ENCODE measurements at places on chromosomes 1 and 21.

- DNase-seq: no peak
Measured at GRCh38 chr1:152756872-152757271, 953 bp upstream of the KPRP start.

GRCh38 chr1:230414694-230415093, 11.4 kb downstream of the PGBD5 start:
- DNase-seq: no peak

- DNase-seq: no peak
Measured at GRCh38 chr1:218433744-218434143, 88.6 kb downstream of the TGFB2 start.

DNA sequence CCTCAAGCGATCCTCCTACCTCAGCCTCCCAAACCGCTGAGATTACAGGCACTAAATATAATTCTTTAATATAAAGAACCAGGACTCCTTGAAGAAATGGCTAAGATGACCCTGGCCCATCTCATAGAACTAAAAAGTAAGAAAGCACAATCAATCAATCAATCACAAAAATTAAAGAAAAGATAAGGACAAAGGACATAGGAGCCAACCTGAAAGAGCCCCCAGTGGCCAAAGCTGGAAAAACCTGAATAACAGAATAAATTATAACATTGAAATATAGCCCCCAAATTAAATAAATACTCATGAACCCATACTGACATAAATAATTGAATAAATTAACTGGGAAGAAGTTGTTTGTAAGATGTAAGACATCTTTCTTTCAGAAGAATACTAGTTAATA, 8.9 kb downstream of the NUP210L start:
- DNase-seq: no peak

DNA sequence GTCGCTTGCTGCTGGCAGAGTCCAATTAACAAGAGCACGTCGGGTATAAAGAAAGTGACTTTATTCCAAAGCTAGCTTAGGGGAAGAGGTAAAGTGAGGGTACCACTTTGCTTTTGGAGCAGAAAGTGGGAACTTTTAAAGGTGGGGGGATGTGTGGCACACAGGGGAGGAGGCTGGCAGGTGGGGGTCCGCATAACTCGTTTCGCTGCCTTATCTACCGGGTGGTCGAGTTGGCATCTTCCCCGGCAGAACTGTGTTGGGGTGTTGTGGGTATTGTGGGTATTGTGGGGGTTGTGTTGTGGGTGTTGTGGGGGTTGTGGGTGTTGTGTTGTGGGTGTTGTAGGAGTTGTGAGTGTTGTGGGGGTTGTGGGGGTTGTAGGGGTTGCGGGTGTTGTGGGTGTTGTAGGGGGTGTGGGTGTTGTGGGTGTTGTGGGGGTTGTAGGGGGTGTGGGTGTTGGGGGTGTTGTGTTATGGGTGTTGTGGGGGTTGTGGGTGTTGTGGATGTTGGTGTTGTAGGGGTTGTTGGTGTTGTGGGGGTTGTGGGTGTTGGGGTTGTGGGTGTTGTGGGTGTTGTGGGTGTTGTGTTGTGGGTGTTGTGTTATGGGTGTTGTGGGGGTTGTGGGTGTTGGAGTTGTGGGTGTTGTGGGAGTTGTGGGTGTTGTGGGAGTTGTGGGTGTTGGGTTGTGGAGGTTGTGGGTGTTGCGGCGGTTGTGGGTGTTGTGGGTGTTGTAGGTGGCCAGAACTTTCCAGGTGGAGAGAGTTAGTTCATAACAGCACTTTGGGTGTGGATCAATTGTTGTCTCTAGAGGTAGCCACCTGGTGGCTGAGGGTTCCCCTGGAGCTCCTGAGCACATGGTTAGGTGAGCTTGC, 52.7 kb downstream of the AGPAT3 start:
- DNase-seq: no peak

DNA sequence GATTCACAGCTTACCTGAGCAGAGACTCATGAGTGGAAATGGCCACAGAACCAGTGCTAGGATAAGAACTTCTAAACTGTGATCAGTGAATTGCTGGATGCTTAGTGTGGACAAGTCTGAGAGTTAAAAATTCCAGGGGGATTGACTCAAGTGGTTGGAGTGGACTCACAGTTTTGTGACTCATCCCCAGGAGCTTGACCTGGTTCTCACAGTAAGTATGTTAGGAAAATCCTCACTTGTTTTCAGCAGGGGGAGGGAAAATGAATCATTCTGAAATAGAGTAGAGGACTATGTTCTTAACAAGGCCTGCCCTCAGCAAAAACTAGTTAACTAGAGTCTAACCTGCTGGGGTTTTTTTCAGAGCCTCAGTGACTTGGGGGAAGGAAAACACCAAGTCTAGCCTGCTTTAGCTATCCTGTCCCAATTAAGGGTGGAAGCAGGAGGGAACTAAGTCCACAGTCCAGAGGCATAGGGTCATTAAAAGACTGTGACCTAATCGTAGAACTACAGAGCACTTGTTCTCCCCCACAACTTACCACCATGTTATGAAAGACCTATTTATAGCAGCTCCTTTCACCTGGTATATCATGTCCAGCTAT, 6.1 kb upstream of the CDC73 start:
- no peak for DNase-seq

GRCh38 chr1:77900687-77901293, 12.4 kb downstream of the NEXN start:
- no peak for DNase-seq

Data from GM12892 (cell line).